Karpas-422 (cell line): ENCODE measurements at places on chromosomes 6 and 20. TPM values are rescaled to one million over a fixed set of nuclear protein-coding genes. Genes with fewer than 3 reads are reported as not detected.

Gene ATAT1
- 9.6 and 10.3 TPM in 2 replicates for total RNA-seq

Gene COQ3
- total RNA-seq: 13.1 and 14.4 TPM in 2 replicates

Gene FOXA2
- not detected in 2 replicates for total RNA-seq

Gene HLA-DQA1
- total RNA-seq: 216 and 309 TPM in 2 replicates

Gene RNF144B
- total RNA-seq: 28.1 and 36.4 TPM in 2 replicates

Gene PHACTR3
- not detected in 2 replicates for total RNA-seq

Gene ATP9A
- 0.04 and 0.19 TPM in 2 replicates for total RNA-seq

DNA sequence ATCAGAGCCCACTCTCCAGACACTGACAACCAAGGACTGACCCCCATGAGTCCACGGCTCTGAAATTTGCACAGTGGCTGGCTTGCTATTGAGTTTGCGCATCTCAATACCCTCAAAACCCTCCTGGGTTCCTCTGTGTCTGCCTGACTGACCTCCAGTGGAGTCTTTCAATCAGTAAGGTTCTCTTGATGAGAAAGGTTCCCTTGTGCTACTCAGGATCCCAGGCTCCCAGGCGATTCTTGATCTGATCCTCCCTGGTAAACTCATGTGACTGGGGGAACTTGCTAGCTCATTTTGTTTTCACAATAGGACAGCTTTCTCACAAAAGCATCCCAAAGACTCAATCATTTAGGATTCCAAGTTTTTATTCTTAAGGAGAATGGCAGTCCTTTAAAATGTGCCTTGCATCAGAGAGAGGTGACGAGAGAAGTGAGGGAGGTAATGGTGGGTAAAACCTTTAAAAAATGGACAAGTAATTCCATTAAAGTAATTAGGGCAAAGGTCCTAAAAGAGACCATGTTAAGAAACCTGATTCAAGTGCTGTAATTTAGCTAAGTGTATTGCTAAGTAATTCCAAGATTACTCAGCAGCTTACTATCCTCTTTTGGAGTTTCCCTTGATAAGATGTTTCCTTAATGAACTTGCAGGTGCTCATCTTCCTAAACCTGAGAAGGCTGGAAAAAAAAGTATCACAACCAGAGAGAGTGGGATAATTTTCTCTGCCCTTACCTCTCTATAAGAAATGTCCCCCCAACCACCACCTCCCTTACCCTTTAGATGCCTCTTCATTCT, 304.7 kb upstream of the SGK1 start:
- no peak overlapping the region for H3K27ac ChIP-seq
- H3K4me1 ChIP-seq: no peaks in the 10 kb centered on the region
- H3K4me3 ChIP-seq: no peak overlapping the region
- no peak for DNase-seq

GRCh38 chr20:61704661-61705060, 361.0 kb downstream of the TAF4 start:
- no peak overlapping the region for H3K27ac ChIP-seq
- no peaks in the 10 kb centered on the region for H3K36me3 ChIP-seq
- DNase-seq: no peak
- H3K4me3 ChIP-seq: no peak overlapping the region
- H3K4me1 ChIP-seq: no peaks in the 10 kb centered on the region

GRCh38 chr20:36959242-36959641, 7.7 kb upstream of the SAMHD1 start:
- no peaks in the 10 kb centered on the region for H3K27me3 ChIP-seq
- H3K27ac ChIP-seq: no peak overlapping the region
- no peaks in the 10 kb centered on the region for H3K36me3 ChIP-seq
- no peak for DNase-seq
- H3K4me3 ChIP-seq: no peak overlapping the region
- H3K4me1 ChIP-seq: no peaks in the 10 kb centered on the region

GRCh38 chr20:45945678-45946148, 11.2 kb downstream of the PCIF1 start:
- H3K27ac ChIP-seq: no peak overlapping the region
- no peak overlapping the region for H3K4me3 ChIP-seq
- H3K36me3 ChIP-seq: peaks cover 18% of the 10 kb centered on the region
- H3K27me3 ChIP-seq: no peaks in the 10 kb centered on the region

DNA sequence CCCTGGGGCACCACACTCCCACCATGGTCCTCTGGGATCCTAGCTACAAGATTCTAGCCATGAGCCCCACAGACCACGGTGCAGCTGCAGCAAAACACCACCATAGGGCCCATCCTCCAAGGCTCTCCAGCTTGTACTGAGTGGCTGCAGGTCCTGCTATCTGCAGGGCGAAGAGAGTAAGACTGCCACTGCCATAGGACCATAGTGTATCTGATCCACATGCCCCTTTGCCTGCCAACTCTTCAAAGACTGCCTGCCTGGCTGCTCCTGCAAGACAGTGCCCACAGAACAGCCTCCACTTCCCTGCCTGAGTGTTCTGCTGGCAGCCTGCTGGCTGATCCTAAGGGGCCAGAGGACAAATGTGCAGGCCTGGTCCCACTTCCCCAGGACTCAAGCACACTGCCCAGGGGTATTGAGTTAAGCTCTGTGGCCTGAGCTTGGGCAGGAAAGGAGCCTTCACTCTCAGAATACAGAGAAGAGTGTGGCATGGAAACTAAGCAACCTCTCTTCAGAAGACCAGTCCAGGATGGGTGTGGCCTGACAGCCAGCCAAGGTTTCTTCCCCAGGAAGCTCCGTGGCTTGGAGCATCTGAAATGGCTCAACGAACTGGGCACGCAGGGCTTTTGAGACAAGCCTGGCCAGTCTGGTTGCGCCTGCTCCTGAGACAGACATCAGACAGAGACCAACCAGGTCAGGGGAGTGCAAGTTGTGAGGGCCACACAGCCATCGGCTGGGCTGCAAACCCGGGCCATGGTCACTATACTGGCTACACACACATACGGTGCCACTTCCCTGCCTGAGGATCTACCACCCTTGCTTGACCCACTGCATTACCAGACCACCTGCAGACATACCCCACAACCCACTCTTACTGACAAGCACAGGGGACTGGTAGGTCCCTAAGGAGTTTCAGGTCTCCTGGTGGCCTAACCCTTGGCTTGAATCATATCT, 54.5 kb downstream of the RNGTT start:
- H3K4me1 ChIP-seq: peaks cover 12% of the 10 kb centered on the region
- H3K27ac ChIP-seq: no peak overlapping the region
- H3K27me3 ChIP-seq: no peaks in the 10 kb centered on the region
- no peak for DNase-seq
- peaks cover 13% of the 10 kb centered on the region; the same call in 1 of the 2 replicates for H3K36me3 ChIP-seq

GRCh38 chr6:79713701-79714322, 82.7 kb downstream of the SH3BGRL2 start:
- no peaks in the 10 kb centered on the region for H3K27me3 ChIP-seq
- no peaks in the 10 kb centered on the region for H3K4me1 ChIP-seq

GRCh38 chr6:91185072-91185471, 598.2 kb upstream of the MAP3K7 start:
- no peaks in the 10 kb centered on the region for H3K36me3 ChIP-seq
- no peak for DNase-seq
- H3K27ac ChIP-seq: no peak overlapping the region
- no peaks in the 10 kb centered on the region for H3K4me1 ChIP-seq
- no peaks in the 10 kb centered on the region for H3K27me3 ChIP-seq
- no peak overlapping the region for H3K4me3 ChIP-seq

DNA sequence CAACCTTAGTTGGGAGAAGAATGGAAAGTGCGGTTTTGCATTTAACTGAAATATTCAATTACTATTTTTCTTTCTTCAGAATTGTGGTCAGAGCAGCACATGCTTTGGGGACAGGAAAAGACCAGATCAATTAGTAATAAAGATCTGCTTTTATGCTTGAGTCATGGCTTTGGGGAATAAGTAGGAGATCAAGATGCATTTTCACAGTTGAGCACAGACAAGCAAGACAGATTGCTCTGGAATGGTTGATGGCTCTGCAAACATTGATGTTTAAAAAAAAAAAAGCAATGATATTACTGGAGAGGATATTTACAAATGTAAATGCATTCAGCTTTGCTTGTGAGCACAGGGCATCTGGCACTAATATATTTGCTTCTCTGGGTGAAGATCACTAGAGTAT, 224.4 kb upstream of the SASH1 start:
- H3K36me3 ChIP-seq: no peaks in the 10 kb centered on the region
- no peak for DNase-seq
- H3K4me1 ChIP-seq: no peaks in the 10 kb centered on the region
- H3K27ac ChIP-seq: no peak overlapping the region
- no peak overlapping the region for H3K4me3 ChIP-seq
- H3K27me3 ChIP-seq: no peaks in the 10 kb centered on the region

- no peaks in the 10 kb centered on the region for H3K4me1 ChIP-seq
- no peak for DNase-seq
- H3K27me3 ChIP-seq: no peaks in the 10 kb centered on the region
- no peak overlapping the region for H3K4me3 ChIP-seq
- no peaks in the 10 kb centered on the region for H3K36me3 ChIP-seq
Observed at GRCh38 chr6:4896401-4896800, 107.4 kb downstream of the RPP40 start.

DNA sequence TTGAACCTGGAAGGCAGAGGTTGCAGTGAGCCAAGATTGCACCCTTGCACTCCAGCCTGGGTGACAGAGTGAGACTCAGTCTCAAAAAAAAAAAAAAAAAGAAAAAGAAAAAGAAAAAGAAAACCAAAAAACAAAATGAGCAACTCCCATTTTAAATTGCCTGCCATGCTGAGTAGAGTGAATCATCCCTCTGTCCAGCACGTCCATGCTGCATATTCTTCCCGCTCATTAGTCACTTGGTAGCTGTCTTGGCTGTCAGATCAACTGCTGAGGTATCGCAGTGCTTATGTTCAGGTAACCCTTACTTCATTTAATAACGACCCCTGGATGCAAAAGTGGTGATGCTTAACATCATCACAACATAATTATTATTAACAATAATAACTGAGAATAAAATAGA, 72.6 kb upstream of the RNF24 start:
- H3K27me3 ChIP-seq: no peaks in the 10 kb centered on the region
- no peak for DNase-seq
- no peak overlapping the region for H3K4me3 ChIP-seq
- no peaks in the 10 kb centered on the region for H3K36me3 ChIP-seq

DNA sequence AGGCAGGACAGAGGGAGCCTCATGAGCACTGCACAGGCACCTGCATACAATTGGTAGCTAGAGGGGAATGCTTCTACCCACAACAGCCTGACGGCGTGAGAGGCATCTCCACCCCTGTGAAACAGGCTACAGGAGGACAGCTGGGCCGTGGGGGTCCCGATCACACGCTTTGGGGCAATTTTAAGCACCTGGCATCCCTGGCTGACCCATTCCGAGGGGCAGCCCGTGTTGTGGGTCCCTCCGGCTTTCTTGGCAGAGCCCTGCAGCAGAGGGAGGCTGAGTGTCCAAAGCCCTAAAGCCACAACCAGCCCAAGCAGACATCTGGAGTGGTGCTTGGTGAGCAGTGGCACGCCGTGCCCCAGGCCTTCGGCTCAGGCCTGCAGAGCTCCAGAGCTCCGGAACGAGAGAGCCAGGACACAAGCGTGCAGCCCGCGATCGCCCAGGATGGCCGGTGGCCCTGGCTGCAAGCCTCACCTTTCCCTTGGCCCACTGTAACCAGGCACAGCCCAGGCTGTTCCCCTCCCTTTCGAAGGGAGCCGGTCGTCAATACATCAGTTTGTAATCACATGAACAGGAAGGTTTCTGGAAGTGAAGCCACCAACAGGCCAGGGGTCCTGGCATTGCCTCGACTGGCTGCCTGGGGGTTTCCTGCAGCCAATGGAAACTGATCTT, 81.4 kb downstream of the DLL1 start:
- no peak overlapping the region for H3K4me3 ChIP-seq
- no peak for DNase-seq
- no peaks in the 10 kb centered on the region for H3K27me3 ChIP-seq
- H3K36me3 ChIP-seq: no peaks in the 10 kb centered on the region

DNA sequence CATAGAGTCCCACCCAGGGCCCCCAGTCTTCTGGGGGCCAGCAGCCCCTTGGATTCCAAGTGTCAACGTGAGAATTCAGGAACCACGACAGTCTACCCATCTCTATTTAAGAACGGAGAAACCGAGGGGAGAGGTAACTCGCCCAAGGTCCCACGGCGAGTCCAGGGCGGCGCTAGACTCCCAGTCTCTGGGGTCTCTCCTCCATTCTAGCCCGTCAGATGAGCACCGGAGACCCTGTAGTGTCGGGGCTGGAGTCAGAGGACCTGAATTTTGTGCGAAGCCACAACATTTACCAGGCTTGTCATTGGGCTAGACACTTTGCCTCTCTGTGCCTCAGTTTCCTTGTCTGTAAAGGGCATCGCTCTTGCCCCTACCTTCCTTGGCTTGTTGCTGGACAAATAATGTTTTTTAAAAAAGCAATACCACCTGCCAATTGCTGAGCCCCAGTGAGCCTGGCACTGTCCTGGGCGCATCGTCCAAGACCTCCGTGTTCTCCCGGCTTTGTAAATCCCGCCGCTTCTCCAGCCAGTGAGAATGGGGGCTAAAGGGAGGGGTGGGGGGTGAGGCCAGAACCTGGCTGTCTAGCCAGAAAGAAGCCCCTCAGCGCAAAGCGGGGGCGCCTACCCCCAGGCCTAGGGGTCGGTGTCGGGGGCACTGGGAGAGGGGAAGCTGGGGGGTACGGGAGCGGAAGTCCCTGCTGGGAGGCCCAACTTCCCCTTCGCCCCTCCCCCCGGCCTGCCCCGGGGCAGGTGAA, 91.7 kb downstream of the NCR2 start:
- H3K4me3 ChIP-seq: no peak overlapping the region
- H3K27ac ChIP-seq: no peak overlapping the region
- H3K4me1 ChIP-seq: no peaks in the 10 kb centered on the region
- H3K36me3 ChIP-seq: no peaks in the 10 kb centered on the region

DNA sequence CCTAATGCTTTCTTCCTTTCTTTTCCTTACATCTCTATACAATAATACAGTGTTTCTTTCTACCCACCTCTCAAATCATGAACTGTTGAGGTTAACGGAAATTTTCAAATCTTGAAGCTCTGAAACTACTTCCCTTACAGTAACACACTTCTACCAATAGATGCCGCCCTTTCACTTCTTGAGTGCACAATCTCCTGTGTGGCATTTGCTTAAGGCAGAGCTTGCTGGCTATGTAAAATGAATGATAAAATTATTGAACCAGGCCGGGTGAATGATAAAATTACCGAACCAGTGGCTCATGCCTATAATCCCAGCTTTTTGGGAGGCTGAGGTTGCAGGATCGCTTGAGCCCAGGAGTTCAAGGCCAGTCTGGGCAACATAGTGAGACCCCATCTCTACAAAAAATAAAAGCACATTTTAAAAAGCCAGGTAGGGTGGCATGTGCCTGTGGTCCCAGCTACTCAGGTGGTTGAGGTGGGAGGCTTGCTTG, 56.8 kb downstream of the KCNS1 start:
- peaks cover 31% of the 10 kb centered on the region for H3K4me1 ChIP-seq
- H3K36me3 ChIP-seq: peaks cover 22% of the 10 kb centered on the region; the same call in 1 of the 2 replicates
- H3K27me3 ChIP-seq: no peaks in the 10 kb centered on the region

DNA sequence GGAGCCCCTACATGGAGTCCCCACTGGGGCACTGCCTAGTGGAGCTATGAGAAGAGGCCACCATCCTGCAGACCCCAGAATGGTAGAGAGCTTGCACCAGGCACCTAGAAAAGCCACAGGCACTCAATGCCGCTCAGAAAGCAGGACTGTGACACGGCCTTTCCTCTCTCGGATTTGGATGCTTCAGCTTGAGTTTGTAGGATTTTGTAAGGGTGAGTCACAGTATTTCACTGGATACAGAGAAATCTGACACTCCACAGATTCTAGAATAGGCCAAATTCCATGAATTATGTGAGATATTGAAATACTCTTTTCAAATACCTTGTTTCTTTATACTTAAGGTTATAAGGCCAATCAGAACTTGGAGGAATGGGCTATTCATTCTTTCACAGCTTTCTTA, 424.5 kb downstream of the HTR1B start:
- no peak overlapping the region for H3K27ac ChIP-seq
- no peak overlapping the region for H3K4me3 ChIP-seq
- no peaks in the 10 kb centered on the region for H3K27me3 ChIP-seq
- DNase-seq: no peak
- H3K4me1 ChIP-seq: no peaks in the 10 kb centered on the region

- no peak overlapping the region for H3K27ac ChIP-seq
- H3K36me3 ChIP-seq: no peaks in the 10 kb centered on the region
- no peak overlapping the region for H3K4me3 ChIP-seq
- H3K27me3 ChIP-seq: no peaks in the 10 kb centered on the region
- no peak for DNase-seq
Observed at GRCh38 chr6:166958926-166959861, 2.8 kb upstream of the RNASET2 start.
